ENCODE measurements at places on chromosomes 5 and 9. TPM values are rescaled to one million over a fixed set of nuclear protein-coding genes. Genes with fewer than 3 reads are reported as not detected.

The FAM78A gene
- total RNA-seq = 1.1 TPM

The UNC5A gene
- 0.67 TPM for total RNA-seq

The CAPSL gene
- total RNA-seq = 2.4 TPM

The ZNF483 gene
- total RNA-seq = 26.2 TPM

- peaks cover 4% of the 10 kb centered on the region for H3K4me1 ChIP-seq
- no peak overlapping the region for H3K4me3 ChIP-seq
- no peaks in the 10 kb centered on the region for H3K36me3 ChIP-seq
- DNase-seq = no peak
- peaks cover 4% of the 10 kb centered on the region for H3K27me3 ChIP-seq
Measured at GRCh38 chr9:76691517-76692313, 72.5 kb upstream of the PCA3 start.

GRCh38 chr5:8396756-8397155, 527.8 kb downstream of the MTRR start:
- H3K4me1 ChIP-seq = peaks cover 15% of the 10 kb centered on the region
- no peak overlapping the region for H3K27ac ChIP-seq
- H3K36me3 ChIP-seq = no peaks in the 10 kb centered on the region
- no peaks in the 10 kb centered on the region for H3K27me3 ChIP-seq

- H3K36me3 ChIP-seq = no peaks in the 10 kb centered on the region
- no peak overlapping the region for H3K27ac ChIP-seq
- no peaks in the 10 kb centered on the region for H3K27me3 ChIP-seq
- peaks cover 42% of the 10 kb centered on the region for H3K4me1 ChIP-seq
Measured at GRCh38 chr9:92749071-92749933, 15.3 kb downstream of the BICD2 start.

DNA sequence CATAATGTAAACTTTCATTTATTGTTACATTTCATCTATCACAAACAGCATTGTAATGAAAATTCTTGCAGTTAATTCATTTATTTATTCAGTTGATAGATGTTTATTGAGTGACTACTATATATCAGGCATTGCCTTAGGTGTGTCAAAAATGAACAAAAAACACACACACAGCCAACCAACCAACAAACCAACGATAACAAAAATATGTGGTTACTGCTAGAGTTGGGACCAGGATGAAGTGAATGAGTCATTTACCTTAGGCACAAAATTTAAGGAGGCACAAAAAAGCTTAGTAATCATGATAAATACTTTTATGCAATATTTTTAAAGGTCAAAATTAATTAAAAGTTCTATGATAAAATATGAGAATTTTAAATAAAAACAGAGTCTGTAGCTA, 223.4 kb downstream of the CSNK1G3 start:
- no peaks in the 10 kb centered on the region for H3K27me3 ChIP-seq
- no peaks in the 10 kb centered on the region for H3K4me1 ChIP-seq
- no peaks in the 10 kb centered on the region for H3K36me3 ChIP-seq
- no peak overlapping the region for H3K4me3 ChIP-seq
- no peak overlapping the region for H3K27ac ChIP-seq

- peaks cover 8% of the 10 kb centered on the region for H3K36me3 ChIP-seq
- DNase-seq = no peak
- H3K4me1 ChIP-seq = no peaks in the 10 kb centered on the region
- no peak overlapping the region for H3K4me3 ChIP-seq
- H3K27me3 ChIP-seq = no peaks in the 10 kb centered on the region
- H3K27ac ChIP-seq = no peak overlapping the region
Measured at GRCh38 chr9:2195211-2195610, 180.1 kb downstream of the SMARCA2 start.

DNA sequence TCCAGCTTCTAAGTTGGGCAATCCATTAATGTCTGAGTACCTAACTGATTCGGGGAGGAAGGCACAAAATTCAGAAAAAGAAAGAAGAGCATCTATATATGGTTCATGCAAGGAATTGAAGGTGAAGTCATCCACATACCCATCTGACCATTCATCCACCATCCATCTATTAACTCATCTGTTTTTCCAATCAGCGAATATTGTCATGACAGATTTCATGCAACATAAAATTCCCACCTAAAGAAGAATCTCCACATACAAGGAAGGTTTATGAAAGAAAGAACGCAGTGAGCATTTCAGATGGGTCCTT, 164.7 kb downstream of the GRIA1 start:
- no peak overlapping the region for H3K27ac ChIP-seq
- no peaks in the 10 kb centered on the region for H3K36me3 ChIP-seq
- DNase-seq = no peak
- H3K27me3 ChIP-seq = no peaks in the 10 kb centered on the region
- no peaks in the 10 kb centered on the region for H3K4me1 ChIP-seq

Measured in thyroid gland (tissue), 4 donors.